Activated T-cell treated with anti-CD3 and anti-CD28 coated beads, Interleukin-2, amount 50 U/mL, for 24 hours (primary cell): ENCODE measurements at places on chromosomes 5 and 9.
A peak's percentile ranks its signal among the peaks of the same experiment; 100 is the strongest.

GRCh38 chr5:169197343-169197742 lies 103.6 kb downstream of the SLIT3 start:
- DNase-seq = no peak

DNA sequence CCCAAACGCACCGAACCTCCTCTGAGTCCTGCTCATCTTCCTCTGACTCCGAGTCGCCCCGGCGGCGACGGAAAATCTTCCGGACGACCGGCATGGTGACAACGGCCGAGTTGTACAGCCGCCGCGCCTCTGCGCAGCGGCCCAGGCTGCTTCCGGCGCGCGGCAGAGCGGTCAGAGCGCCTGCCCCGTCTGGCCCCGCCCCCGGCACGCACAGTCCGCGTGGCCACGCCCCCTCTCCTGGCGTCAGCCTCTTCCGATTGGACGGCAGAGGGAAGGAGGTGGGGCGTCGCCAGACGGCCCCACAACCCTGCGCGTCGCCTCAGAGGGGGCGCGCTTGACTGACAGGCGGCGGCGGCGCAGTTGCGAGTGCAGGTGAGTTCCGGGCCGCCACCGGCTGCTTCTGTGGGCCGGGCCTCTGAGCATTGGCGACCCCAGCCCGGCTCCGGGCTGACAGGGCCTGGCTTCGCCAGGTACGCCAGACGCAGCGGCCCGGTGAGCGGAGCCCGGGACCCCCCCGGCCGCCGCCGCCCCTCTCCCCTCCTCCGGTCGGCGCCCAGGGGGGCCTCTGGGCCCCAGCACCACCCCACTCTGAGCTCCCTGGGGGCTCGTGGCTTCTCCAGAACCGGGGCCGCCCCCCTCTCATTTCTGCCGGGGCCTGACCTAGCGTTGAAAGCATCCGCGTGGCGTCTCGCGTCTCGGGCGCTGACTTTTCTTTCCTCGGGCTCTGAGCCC lies at the start of the genes C9orf78 and USP20:
Gene C9orf78, minus strand, starts transcription at position 148 of the 732 bp plus-strand sequence. Its CDS starts 54 bp downstream, at position 94.
Gene USP20, plus strand, starts transcription at position 331 of the 732 bp plus-strand sequence. CDS start 17,098 bp downstream, outside the sequence.
- DNase-seq = peak; percentile 98

DNA sequence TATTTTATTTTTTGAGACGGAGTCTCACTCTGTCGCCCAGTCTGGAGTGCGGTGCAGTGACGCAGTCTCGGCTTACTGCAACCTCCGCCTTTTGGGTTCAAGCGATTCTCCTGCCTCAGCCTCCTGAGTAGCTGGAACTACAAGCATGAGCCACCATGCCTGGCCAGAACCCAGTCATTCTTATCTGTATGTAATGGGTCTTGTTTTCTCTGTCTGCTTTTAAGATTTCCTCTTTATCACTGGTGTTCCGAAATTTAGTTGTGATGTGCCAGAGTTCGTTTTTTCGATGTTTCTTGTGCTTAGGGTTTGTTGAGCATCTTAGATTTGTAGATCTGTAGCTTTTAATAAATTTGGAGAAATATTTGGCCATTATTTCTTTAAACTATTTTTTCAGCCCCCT lies 19.2 kb downstream of the SLC25A25 start:
- no peak for DNase-seq

GRCh38 chr5:154112255-154112654 lies 73.5 kb downstream of the MFAP3 start:
- DNase-seq = no peak

DNA sequence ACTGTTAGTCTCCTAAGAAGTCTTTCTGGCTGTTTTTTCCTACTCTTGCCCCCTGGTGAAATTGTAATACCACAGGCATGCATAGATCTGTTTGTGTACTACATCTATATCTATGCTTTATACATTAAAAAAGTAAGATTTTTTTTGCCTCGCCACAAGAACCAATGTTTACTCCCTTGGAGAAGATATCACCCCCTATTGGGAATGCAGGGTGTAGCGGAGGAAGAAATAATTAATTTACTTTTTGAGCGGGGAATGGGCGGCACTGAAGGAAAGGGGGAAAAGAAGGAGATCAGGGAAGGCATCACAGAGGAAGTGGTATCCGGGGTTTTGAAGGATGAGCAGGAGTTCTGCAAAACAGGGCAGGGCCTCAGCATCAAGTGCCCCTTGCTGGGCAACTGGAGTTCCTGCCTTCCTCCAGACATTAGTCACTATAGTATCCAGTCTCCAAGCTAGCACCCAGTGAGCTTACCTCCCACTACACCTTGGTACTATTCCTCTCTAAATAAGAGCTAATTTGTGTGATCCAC lies 134.9 kb downstream of the GABBR2 start:
- no peak for DNase-seq

DNA sequence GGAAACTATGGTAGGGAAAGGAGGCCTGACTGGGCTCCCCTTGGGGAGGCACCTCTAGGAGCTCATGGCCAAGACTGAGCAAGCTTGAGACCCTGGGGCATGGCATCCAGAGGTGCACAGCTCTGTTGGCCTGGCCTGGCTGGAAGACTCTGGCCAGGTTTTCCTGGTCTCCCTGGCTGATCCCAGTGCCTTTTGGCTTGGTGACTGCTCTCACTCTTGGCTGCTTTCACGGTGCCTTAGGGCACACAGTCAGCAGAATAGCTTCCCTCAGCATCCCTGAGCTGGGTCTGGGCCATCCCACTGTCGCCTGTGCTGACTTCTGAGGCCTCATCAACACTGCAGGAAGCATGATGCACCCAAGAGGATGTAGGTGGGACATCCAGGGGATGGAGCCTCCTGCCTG lies 13.4 kb upstream of the DELE1 start:
- no peak for DNase-seq

GRCh38 chr5:9343146-9343850 lies 202.6 kb downstream of the SEMA5A start:
- DNase-seq = no peak

DNA sequence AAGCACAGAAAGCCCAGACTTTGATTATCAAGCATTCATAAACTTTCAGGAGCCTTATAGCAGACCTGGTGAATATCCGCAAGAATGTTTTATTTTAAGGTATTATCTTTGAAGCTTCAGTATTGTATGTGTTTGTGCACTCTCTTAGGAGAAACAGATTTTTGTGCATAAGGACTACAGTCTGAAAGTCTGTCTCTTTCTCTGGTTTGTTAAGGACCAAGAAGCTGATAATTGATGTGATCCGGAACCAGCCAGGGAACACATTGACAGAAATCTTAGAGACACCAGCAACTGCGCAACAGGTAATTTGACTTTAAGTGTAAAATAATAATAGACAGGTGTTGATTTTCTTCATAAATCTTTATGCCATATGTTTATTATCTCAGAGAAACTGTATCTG lies 22.8 kb upstream of the F2R start:
- no peak for DNase-seq

GRCh38 chr5:58459146-58460001 lies 512 bp downstream of the PLK2 start:
- DNase-seq = no peak

- no peak for DNase-seq
Observed at GRCh38 chr9:83274787-83275186, 211.8 kb upstream of the RASEF start.

DNA sequence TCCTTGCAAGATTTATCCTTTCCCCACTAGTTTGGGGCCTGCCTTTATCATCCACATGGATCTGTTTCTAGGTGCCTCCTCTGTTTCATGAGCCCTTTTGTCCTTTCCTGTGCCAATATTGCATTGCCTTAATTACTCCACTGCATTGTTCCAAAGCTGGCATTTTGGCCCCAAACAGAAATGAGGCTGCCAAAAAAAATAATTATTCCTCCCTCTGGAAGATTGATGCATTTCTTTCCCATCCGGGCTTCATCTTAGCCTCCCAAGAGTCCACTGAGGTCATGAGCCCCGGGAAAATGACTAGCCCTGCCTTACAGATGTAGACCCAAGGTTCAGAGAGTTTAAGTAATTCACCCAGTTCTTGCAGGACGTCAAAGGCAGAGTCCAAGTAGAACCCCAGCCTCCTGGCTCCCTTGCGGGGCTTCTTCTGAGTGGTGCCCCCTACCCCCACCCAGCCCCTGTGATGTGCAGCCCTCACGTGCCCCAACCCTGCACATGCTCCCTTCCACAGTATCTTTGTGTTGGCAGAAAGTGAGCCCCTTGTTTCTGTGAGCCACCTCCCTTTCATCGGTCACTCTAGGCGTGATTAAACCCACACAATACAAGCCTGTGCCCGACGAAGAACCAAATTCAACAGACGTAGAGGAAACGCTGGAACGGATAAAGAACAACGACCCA lies 62.1 kb downstream of the TMOD1 start:
- no peak for DNase-seq

- DNase-seq = no peak
Observed at GRCh38 chr5:168969326-168969886, 331.5 kb downstream of the SLIT3 start.

GRCh38 chr5:143437666-143438273 lies 34.3 kb upstream of the NR3C1 start:
- no peak for DNase-seq

DNA sequence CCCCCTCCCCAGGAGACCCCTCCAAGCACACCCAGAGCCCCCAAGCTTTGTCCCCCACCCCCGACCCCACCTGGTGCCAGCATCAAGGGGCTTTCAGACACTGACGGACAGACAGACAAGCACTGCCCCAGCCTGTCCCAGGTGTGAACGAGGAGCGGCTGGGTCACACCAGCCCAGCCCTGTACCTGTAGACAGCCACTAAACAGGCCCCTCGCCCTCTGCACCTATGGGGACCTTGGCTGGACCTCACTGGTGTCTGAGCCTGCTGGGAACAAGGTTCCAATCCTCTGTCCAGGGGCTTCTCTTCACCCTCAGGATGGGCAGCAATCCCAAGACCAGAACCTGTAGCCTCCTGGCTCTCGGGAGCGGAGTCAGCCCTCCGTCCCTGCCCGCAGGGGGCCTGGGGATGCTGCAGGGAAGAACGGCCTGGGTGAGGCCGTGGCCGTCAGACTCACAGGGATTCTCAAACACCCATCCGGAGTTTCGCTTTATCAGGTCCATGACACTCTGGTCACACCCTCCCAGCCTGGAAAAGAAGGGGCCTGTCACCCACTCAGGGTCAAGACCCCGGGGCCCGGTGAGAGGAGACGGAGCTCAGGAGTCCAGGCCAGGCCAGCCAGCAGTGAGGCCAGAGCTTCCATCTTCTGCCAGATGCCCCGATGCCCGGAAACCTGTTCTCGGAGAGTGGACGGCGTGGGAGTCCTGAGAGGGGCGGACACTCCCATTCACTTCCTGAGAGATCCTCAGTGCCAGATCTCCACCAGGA lies 2.8 kb downstream of the LCN6 start:
- DNase-seq = no peak
